ENCODE measurements at places on chromosomes 4 and X.

- DNase-seq: no peak
Observed at GRCh38 chr4:48255072-48255958, 14.3 kb downstream of the TEC start.

DNA sequence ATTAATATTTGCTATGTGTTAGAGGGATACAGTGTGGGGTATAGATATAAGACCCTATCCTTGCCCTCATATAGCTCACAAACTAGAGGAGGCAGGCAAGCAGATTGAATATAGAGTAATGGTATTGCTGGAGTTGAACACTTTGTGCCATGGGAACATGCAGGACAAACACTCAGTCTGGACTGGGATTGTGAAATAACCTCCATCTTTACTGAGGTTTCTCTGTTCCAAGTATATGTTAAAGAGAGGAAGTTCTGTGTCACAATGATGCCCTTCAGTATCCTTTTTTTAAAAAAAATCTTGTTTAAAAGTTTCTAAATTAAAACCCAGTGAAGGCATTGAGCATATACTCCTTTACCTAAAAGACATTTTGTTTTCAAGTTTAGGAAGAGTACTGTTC, 8.7 kb downstream of the FABP2 start:
- DNase-seq: no peak

DNA sequence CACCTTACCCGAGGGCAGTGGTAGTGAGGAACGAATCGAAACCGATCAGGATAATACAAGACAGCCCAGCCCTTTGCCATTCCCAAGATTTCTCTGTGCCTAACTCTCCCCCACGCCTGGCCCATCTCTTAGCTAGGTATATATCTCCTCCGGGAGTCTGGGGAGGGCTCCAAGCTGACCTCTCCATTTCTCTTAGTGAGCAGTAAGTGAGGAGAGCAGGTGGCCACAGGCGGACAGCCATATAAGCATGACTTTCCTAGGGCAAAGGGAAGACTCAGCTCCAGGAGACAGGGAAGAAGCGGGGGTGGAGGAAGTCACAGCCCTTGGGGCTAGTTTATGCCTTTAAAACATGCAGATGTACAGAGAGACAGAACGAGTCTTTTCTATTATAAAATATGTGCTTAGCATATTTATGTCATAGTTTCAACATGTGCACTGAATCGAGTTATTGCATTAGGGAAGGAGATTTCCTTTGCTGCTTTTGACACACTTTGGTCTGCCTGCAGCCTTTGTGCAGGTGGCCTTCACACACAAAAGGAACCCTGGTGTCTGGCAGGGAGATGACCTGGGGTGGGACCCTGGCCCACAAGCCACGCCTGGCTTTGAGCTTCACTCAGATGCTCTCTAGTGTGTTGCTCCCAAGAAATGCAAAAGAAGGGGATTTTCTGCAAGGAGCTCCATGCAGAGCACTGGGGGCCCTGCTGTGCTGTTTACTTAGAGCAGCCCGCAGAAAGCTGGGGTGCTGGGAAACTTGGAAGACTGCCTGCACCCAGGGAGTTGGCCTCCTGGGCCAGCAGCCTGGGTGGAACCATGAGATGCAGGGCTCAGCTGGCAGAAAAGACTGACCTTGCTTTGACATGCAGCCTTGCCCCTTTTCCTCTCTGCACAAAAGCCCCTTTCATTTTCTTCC, 613.3 kb downstream of the BCOR start:
- DNase-seq: no peak

- DNase-seq: no peak
Observed at GRCh38 chrX:42967681-42968300, 189.8 kb upstream of the PPP1R2C start.

DNA sequence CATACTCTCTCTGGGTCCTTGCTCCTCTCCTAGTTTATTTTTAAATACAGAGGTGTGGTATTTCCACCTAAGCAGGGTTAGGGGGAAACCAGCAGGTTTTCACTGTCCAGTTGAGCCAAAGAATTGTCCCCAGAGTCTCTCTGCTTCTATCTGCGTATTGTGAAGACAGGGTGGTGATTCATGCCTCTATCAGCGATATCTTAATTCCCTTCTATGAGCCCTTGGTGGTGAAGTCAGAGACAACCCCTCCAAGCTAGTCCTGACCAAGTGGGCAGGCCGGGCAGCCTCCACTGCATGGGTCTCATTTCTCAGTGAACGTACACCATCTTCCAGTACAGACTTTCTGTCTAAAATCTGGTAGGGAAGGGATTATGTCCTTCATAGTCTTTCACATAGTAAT, 100.5 kb upstream of the GPR34 start:
- DNase-seq: no peak

DNA sequence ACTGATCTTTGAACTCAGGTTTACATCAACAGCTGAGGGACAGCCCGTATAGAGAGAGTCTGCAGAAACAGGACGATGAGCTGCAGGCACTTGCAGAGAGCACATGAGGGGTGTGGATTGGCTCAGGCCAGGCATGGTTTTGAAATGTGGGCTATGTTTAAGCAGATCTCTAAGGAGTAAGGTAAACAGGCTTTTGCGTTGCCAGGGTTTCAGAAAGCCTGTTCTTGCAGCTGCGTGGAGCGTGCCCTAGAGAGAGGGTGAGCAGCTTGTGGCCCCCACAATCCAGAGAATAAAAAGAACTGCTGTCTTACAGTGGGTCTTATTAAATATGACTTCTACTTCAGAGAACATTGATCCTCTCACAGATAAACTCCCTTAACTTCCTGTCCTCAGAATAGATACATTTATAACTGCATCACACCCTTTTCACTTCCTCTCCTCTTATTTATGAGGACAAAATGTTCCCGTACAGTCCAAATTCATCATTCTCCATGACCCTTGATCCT, 64.1 kb downstream of the TMA16 start:
- DNase-seq: no peak

GRCh38 chr4:123924536-123924935, 527.9 kb downstream of the SPRY1 start:
- no peak for DNase-seq

DNA sequence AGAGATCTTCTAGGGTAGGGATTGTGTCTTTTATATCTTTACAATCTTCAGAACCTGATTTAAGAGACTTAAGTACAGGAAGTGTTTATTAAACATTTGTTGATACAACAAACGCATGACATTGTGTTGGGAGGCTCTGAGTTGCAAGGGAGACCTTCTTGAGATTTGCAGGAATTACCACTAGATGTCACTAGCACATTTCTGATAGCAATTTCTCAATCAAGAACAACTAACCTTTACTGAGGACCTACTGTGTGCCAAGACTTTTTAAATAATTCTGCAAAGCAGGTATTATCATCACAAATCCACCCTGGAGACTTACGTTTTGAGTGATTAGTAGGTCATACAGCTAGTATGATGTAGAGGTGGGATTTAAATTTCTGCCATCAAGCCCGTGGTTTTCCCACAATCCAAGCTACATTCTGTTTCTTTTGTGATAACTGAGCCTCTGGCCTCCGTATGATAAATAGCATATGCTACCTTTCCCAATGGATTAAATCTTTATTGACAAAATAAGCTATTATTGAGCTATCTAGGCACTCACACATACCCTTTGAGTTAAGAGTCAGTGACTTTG, 986.0 kb downstream of the CCSER1 start:
- DNase-seq: peak; percentile 42

- DNase-seq: peak; percentile 35
Observed at GRCh38 chr4:110049951-110050925, 137.6 kb downstream of the EGF start.

GRCh38 chr4:1910643-1911042, 39.5 kb downstream of the NSD2 start:
- peak; percentile 70 for DNase-seq

GRCh38 chr4:189092581-189092980, 848.1 kb upstream of the FRG1 start:
- no peak for DNase-seq
